ENCODE measurements at places on chromosomes 11 and 22.

DNA sequence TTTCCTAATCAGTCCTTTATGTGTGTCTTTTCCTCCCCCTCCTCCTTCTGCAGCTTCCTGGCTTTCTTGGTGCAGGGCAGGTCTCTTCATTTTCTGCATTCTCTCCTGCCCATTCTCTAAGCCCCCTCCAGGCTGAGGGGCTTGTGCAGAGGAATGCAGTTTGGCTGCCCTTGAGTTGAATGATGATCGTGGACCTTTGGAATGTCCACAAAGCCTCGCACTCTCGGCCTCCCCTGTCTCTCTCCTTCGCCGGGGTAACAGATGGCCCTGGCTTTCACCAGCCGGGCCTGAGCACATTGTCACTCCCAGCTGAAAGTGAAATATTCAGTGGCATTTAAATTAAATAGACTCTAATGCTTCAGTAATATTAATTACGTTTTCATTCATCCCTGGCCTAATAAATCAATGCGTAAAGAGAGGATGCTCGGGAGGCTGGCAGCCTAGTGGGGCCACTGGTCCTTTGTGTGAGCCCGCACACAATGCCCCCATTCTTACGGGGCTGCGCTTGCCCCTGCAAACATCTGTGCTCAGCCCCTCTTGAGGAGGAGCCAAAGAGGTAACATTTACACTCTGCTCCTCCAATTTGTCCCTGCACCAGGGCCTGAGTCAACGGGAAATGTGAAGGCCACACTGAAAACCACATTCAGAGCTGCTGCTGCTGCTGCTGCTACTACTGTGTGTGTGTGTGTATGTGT lies 64.9 kb upstream of the PAX6 start:
- DNase-seq = no peak

GRCh38 chr22:46092670-46093410 lies 57.5 kb upstream of the PPARA start:
- DNase-seq = no peak

- DNase-seq = no peak
Measured at GRCh38 chr11:7575841-7576725, 62.3 kb downstream of the PPFIBP2 start.

DNA sequence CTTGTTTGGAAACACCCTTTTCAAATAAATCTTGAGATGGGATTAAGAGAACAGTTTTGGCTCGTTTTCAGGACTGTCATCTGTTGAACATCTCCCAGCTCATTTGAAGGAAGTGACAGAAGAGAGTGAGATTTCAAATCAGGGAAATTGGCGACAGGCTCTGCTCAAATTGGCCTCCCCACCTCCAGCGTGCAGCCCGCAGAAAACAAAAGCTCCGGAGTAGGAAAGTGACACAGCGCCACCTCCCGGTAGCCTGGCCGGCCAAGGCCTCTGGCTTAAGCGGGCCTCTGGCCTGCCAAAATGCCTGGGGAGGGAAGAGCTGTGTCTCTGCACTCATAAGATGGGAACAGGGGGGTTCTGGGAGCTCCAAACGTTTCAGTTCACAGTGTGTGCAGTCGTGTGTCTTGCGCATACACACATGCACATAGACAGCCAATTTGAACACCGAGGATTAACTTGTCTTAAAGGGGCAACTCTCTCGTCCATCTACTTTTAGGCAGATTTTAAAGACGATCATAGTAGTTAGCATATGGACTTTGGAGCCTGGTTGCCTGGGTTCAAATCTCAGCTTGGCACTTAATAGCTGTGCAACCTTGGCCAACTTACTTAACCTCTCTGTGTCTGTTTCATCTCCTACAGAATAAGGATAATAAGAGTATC lies 132.7 kb upstream of the RCN1 start:
- no peak for DNase-seq

DNA sequence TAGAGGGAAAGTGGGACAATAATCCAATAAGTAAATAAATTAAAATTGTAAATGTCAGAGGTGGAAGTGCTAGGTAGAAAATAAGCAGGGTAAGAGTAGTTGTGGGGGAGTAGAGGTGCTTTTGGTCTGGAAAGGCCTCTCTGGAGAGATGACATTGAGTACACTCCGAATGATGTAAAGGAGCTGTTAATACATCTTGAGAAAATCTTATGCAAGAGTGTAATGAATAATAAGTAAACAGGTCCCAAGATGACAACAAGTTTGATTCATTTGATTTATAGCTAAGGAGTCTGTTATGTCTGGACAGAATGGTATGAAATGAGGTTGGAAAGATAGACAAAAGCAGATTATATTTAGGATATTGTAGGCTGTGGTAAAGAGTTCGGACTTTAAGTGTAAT lies 87.5 kb downstream of the TMEM135 start:
- DNase-seq = no peak

DNA sequence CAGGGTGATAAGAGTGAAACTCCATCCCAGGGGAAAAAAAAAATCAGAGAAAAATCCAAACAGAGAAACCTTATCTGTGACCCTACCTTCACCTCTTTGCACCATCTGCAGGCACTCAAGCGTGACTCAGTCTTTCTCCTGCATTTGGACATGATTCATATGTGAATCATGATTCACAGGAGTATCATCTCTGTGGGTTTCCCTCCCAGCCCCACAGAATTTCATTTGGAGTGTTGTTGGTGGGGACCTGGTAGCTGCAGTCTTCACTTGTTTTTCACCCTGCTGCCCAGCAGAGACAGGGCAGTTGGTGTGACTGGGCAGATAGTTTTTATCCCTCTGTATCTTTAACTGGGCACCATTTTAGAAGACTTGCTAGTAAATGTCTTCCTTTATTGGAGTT lies 75.7 kb downstream of the DEPDC5 start:
- DNase-seq = peak; percentile 8

GRCh38 chr22:21015466-21016006 lies 571 bp downstream of the P2RX6 start:
- DNase-seq = no peak

GRCh38 chr11:10751581-10751940 lies 515 bp downstream of the CTR9 start:
- no peak for DNase-seq

DNA sequence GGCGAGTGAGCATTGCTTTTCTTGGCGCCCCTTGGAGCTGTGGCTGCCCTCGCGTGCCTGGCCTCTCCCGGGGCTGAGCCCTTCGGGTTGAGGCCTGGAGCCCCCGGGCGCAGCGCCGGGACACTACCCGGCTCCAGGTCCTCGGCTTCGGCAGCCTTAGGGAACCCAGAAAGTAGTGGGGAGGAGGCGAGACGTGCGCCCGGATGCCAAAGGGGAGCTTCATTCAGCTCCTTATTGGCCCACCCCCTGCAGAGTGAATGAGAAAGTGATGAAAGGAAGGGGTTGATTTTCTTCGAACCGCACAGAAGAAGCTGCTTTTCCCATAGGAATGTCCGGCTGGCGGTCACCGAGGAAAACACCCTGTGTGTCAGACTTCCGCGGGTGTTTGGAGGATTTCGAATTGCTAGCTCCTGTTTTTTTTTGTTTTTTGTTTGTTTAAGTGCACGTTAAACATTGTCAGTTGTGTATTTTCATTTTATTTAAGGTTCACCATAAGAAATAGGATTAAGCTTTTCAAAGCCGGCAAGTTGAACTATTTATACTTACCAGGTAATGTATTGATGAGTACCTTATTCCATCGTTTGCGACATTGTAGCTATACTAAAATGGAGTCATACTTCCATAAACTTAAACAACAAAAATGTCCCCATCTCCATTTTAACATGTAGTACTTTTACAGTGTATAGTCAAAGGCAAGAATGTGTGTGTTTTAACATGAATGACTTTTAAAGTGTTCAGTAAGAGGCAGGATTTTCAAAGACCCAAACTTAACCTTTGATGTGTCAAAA lies 841 bp upstream of the EIF4G2 start:
- no peak for DNase-seq

DNA sequence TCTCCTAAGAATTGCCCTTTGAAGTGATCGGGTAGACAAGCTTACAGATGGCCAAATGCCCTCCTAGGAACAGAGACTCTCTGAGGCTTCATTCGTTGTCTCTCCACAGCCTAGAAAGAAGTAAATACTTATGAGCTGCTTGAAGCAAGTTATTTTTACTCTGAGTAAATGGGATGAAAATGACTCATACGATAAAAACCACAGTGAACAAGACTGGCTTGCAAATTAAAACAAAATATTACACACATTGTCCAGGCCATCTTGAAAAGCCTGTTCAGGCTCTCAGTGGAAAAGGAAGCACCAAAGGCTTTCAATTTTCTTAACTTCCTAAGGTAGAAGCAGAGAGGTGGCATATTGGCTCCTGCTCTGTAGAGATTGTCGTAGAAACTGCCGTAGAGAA lies 294.2 kb downstream of the NELL1 start:
- no peak for DNase-seq

DNA sequence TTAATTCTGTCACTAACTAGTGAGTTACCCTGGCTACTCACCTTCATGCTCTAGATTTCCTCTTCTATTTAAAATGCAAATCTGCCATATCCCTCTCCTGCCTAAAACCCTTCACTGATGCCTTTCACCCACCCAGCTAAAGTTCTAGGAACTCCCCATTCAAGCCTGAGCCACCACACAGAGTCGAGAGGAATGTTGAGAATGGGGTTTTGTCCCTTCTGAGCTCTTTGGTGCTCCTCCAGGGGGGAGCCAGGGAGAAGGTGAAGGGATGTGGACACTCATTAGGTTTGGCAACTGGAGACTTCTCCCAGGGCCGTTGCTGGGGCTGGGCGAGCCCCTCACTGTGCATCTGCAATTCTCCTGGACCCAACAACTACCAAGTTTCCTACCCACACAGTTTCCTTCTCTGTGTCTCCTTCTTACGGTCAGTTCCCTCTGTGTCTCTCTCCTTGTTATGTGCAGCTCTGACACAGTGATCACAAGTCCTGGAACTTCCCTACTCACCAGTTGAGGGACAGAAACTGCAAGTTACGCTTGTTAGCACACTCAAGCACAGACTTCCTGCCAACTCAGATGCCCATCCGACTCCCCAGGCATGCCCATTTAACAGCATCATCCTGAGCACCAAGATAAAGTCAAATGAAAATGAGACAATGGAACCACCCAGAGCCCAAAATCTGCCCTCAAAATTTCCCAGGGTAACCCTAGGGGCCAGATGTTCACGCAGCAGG lies 6.5 kb upstream of the IL10RA start:
- no peak for DNase-seq

DNA sequence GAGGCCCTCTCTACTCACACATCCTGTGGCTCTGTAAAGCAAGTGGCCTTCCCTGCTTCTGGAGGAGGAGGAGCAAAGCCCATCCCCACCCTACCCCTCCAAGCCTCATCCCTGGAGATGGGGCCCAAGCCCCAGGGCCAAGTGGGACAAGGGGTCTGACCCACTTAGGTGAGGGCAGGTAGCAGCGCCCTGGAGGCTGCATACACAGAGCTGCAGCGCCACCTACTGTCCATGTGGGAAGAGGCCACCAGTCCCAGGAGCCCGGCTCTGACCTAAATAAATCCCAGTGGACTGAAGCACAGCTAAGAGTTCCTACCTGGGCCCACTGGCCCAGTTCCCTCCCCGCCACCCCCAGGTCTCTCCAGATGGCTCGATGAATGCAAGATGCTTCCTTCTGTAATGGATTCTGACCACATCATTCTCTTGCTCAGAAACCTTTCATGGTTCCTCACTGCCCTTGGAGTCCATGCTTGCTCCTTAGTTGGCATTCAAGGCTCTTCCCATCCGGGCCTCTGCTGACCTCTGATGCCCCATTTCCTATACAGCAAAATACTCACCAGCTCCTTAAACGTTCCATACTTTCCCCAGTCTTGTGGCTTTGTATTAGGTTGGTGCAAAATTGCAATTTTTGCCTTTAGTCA lies 62.1 kb downstream of the THAP12 start:
- peak; percentile 55 for DNase-seq

- no peak for DNase-seq
Measured at GRCh38 chr11:131065435-131066413, 149.4 kb upstream of the SNX19 start.

DNA sequence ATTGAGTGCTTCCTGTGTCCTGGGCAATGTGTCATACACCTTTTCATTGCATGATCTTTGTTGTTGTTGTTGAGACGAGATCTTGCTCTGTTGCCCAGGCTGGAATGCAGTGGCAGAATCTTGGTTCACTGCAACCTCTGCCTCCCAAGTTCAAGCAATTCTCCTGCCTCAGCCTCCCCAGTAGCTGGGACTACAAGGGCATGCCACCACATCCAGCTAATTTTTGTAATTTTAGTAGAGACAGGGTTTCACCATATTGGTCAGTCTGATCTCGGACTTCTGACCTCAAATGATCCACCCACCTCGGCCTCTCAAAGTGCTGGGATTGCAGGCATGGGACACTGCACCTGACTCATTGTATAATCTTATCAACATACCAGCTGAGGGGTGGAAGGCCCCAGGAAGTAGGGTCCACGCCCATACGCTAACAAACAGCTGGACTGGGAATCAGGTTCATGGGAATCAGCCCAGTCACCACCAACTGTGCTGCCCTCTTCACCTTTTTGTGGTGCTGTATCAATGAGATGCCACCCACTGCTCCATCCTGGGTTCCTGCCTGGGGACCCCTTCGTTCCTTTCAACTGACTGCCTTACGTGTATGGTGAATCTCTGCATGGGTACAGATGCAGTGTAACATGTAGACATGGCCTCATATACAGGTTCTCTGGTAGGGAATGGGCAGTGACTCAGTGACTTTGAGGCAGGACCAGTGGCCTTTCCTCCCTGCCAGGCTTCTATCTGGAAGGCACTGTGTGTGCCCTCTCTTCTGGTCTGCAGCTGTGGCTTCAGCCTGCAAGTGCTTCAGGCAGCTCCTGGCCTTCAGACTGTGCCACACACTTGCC lies 32.5 kb upstream of the YWHAH start:
- DNase-seq = no peak

GRCh38 chr11:69339041-69339733 lies 45.2 kb downstream of the MYEOV start:
- no peak for DNase-seq

- DNase-seq = peak; percentile 28
Measured at GRCh38 chr22:37498289-37498909, 12.2 kb upstream of the MFNG start.

DNA sequence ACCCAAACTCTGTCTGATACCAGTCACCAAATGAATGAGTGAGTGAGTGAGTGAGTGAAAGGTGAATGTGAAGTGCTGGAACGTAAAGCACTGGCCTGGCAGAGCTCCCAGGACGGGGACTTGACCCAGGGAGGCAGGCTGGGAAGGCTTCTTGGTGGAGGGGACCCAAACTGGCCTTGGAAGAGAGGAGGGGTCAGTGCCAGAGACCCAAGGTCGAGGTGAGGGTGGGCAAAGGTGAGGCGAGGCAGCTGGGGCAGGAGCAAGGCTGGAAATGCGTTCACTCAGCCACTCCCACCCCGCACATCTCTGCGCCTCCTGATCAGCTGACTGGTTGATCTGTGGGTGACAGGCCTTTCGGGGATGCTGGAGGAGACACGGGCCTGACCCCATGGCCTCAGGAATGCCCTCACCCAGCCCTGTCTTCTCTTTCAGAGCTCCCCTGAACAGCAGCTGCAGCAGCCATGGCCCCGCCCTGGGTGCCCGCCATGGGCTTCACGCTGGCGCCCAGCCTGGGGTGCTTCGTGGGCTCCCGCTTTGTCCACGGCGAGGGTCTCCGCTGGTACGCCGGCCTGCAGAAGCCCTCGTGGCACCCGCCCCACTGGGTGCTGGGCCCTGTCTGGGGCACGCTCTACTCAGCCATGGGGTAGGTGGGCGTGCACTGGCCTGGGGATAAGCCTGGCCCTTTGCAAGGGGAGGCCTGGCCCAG lies 7.6 kb downstream of the TSPO start:
- no peak for DNase-seq

GRCh38 chr11:83310718-83311117 lies 24.6 kb upstream of the CCDC90B start:
- no peak for DNase-seq

GRCh38 chr11:72224564-72225410 lies at the start of gene INPPL1:
Gene INPPL1 (plus strand): TSS chr11:72224767. CDS start chr11:72224985, 218 bp downstream.
- DNase-seq = no peak

GRCh38 chr11:29018631-29019030 lies 910.4 kb downstream of the METTL15 start:
- DNase-seq = no peak

GRCh38 chr11:103924166-103925013 lies 112.0 kb upstream of the DDI1 start:
- DNase-seq = no peak
